ENCODE measurements at places on chromosomes 3 and 15.
A peak's percentile ranks its signal among the peaks of the same experiment; 100 is the strongest.

- H3K36me3 ChIP-seq, result no peaks in the 10 kb centered on the region
- no peak overlapping the region for H3K27ac ChIP-seq
- H3K4me1 ChIP-seq, result no peaks in the 10 kb centered on the region
- DNase-seq, result no peak
- no peaks in the 10 kb centered on the region for H3K27me3 ChIP-seq
- no peak overlapping the region for H3K4me3 ChIP-seq
Observed at GRCh38 chr3:105715372-105715771, 153.4 kb downstream of the CBLB start.

DNA sequence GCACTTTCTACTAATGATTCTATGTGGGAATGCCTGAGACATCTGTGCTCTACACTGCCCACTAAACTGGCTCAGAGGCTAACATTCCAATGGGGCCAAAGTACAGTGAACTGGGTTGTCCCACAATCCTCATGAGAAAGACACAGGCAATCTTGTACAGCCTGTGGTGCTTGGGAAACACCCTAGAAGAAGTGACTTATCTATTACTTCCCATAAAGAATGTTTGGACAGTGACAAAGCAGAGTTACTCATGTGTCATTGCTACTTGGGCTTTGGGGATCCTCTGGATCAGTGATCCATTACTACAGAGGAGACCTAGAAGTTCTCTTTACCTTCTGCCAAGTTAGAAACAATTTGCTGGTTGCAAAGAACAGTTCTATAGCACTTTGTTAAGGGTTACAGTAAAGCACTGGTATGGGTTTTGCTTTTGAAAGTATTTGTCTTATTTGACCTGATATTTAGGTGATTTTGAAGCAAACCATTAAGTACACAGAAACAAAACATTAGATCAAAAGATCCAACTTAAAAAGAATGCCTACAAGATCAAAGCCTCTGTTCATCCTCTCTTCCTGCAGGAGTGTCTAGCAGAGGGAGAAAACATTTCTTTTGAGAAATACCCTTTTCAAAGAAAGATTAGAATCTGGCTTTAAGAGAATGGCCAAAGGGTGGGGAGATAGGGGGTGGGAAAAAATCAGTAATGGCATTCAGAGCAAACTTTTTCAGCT is 75.8 kb downstream of the CTNNB1 start:
- H3K27ac ChIP-seq, result no peak overlapping the region
- H3K4me1 ChIP-seq, result no peaks in the 10 kb centered on the region
- H3K27me3 ChIP-seq, result no peaks in the 10 kb centered on the region
- H3K4me3 ChIP-seq, result no peak overlapping the region
- DNase-seq, result no peak

DNA sequence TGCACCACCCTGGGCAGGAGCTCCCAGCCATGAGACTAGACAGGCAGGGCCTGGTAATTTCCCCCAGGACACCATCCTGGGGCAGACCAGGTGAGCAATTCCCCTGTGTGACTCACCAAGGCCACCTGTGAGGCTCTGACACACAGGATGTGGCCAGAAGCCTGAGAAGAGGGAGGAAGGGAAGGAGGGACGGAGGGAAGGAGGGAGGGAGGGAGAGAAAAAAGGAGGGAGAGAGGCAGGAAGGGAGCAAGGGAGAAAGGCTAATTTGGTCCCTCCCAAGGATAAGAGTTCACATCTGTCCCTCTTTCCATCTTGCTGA is 25.9 kb downstream of the WNT7A start:
- no peak overlapping the region for H3K4me3 ChIP-seq
- no peak for DNase-seq
- H3K27me3 ChIP-seq, result no peaks in the 10 kb centered on the region
- H3K27ac ChIP-seq, result no peak overlapping the region

DNA sequence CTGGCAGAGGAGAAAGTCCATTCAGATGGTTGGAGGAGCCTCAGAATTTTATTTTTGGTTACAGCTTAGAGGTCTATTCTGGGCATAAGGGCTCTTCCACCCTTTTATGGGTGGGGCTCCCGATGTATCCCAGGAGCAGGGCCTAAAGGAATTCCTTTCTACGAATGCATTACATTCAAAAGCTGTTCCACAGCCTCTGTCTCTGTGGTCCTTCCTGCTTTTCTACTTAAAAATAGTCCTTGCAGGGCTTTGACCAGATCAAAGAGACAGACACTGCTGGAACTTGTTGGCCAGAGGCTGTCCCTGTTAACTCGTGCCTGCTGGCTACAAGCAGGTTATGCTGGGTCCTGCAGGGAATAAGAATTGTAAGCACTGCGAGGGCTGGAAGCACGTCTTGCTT is 14.4 kb upstream of the NOX5 start:
- no peaks in the 10 kb centered on the region for H3K36me3 ChIP-seq
- H3K4me3 ChIP-seq, result no peak overlapping the region
- no peak for DNase-seq
- H3K4me1 ChIP-seq, result no peaks in the 10 kb centered on the region
- no peaks in the 10 kb centered on the region for H3K27me3 ChIP-seq
- no peak overlapping the region for H3K27ac ChIP-seq

- H3K36me3 ChIP-seq, result no peaks in the 10 kb centered on the region
- no peak overlapping the region for H3K27ac ChIP-seq
Observed at GRCh38 chr15:56456229-56456628, 8.7 kb downstream of the MNS1 start.

GRCh38 chr3:64345371-64345770 is 120.1 kb upstream of the PRICKLE2 start:
- no peak overlapping the region for H3K4me3 ChIP-seq
- no peaks in the 10 kb centered on the region for H3K27me3 ChIP-seq
- no peaks in the 10 kb centered on the region for H3K4me1 ChIP-seq
- no peak for DNase-seq
- no peak overlapping the region for H3K27ac ChIP-seq

DNA sequence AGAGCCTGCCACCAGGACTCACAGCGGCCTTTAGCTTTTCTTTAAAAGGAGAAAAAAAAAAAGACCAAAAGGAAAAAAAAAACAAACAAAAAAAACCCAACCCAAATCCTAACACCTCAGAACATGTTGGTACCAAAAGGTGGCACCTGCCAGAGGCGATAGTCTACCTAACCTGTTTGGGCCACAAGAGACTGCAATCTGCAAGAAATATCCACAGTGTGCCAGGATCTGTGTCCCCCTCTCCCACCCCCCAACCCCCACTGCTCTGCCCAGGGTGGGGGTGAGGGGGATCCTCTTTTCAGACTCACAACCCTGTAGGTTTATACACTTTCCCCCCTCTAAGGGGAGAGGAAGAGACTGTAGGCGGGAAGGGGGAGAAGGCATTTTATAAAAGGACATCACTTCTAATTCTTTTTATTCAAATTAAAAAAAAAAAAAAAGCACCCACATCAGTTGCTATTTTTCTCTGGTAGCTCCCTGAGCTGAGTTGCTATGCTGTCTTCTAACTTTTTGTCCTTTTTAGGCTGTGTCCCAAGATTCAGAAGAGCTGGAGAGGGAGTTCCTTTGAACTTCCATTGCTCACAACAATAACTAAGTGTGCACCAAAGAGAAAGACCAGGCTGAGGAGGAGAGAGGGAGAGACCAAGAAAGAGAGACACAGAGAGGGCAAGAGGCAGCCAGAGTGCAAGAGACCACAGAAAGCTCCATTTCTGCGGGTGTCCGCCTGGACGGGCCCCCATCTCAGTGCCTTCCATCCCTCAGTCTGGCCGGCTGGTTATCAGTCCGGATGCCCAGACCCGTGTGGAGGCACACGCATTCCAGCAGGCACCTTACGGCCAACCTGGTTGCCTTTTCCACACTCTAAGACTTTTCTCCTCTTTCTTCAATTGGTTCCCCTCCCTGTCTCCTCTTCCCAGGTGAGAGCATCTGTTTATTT is 48.9 kb downstream of the TLE3 start:
- H3K4me3 ChIP-seq, result no peak overlapping the region
- H3K36me3 ChIP-seq, result peaks cover 66% of the 10 kb centered on the region
- DNase-seq, result no peak
- peaks cover 7% of the 10 kb centered on the region for H3K4me1 ChIP-seq
- H3K27ac ChIP-seq, result no peak overlapping the region

- H3K27ac ChIP-seq, result no peak overlapping the region
- no peaks in the 10 kb centered on the region for H3K4me1 ChIP-seq
Observed at GRCh38 chr15:101450403-101451265, 38.9 kb downstream of the PCSK6 start.

- no peak for DNase-seq
- peak overlapping the region; percentile 92 for H3K27ac ChIP-seq
- no peak overlapping the region for H3K4me3 ChIP-seq
- H3K27me3 ChIP-seq, result no peaks in the 10 kb centered on the region
- H3K4me1 ChIP-seq, result no peaks in the 10 kb centered on the region
- no peaks in the 10 kb centered on the region for H3K36me3 ChIP-seq
Observed at GRCh38 chr3:42079701-42080452, 11.3 kb upstream of the TRAK1 start.

DNA sequence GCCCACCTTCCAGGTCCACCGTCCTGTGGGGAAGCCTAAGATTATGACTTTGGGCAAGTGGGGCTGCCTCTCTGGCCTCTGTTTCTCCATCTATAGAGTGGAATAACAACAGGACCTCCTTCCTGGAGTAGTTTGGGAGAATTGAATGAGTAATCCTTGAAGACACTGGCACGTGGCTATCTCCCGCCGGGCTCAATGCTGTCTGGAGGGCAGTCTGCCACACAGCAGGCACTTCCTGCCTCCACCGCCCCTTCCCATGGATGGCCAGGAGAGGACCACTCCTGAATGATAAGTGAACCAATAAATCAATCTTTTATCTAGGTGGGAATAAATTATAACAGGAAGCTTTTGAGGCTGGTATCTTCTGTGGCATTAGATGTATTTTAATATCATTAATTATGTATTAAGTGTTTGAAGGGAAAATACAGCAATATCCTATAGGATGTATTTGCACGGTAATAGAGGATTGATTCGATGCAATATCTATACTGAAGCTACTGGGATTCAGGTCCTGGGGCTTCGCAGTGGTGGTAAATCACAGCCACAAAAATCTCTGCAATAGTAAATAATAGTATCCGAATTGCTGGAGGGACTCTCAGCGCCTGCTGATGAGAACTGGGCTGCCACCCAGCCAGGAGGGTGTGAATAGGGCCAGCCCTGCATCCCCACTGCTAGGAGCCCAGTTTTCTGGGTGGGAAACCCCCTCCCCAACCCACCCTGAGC is 15.9 kb downstream of the MEGF11 start:
- no peak overlapping the region for H3K27ac ChIP-seq
- no peak overlapping the region for H3K4me3 ChIP-seq
- no peaks in the 10 kb centered on the region for H3K4me1 ChIP-seq
- H3K36me3 ChIP-seq, result no peaks in the 10 kb centered on the region
- no peak for DNase-seq

DNA sequence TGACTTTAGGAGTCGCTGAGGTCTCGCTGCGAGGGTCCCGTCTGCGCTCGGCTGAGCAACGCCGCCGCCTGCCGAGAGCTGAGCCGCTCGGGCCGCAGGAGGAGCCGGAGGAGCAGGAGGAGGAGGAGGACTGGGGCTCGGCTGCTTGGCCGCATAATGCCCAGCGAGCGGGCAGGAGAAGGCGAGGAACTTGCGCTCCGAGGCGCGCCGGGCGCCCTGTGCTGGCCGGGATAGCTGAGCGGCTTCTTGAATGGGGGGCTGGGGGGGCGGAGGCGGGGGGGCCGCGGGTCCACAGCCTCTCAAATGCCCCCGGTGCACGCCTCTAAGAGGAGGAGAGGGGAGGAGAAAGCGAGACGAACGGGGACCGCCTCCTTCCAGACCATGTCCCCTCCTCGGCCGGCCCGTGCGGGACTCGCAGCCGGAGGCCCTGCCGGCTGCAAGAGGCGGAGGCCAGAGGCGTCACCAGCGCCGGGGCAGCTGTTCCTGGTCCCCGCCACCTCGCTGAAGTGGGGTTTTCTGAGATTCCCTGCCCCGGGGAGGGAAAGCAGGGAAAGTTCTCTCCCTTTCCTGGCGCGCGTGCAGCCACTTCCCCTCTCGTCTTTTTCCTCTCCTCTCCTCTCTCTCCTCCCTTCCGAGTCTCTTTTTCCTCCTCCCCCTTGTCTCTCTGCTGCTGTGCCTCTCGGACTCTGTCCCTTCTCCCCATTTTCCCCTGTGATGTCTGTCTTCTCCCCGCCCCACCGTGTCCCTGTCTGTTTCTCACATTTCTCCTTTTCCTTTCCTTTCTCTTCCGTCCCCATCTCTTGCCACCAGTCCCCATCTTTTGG is at the start of gene ADAMTS9:
Gene ADAMTS9, minus strand, starts transcription at position 220 of the 824 bp plus-strand sequence. CDS start 343 bp downstream, outside the sequence.
- H3K27ac ChIP-seq, result peak within 1 kb of the TSS; percentile 94
- DNase-seq, result peak; percentile 57
- H3K36me3 ChIP-seq, result no peaks in the 10 kb centered on the region

DNA sequence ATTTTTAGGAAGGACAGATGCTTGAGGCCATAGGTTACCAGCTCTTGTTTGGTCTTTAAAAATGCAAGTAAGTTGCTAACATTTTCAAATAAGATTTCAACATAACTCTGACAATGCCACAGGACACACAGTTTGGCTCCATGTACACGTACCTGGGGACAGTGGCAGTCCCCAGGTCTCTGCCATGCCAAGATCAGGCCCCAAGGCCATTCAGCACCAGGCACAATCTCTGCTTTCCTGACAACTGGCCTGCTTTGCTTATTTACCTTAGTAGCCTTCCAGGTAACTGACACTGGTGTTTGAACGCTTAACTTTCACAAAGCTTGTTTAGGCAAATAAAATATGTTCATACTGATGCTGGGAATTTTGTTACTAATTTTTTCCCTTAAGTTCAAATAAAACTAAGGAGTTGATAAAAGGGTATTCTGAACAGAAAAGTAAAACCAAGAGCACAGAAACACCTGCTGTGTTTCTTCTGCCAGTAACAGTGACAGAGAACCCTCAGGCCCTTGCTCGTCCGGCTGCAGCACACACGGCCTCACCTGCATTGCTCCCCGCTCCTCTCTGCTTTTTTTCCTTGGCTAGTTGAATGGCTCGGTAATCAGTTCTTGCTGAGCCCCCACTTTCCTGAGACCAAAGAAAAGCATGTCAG is 16.5 kb downstream of the ZXDC start:
- H3K4me1 ChIP-seq, result no peaks in the 10 kb centered on the region
- no peak overlapping the region for H3K4me3 ChIP-seq
- no peak overlapping the region for H3K27ac ChIP-seq
- peaks cover 5% of the 10 kb centered on the region for H3K36me3 ChIP-seq
- no peaks in the 10 kb centered on the region for H3K27me3 ChIP-seq
- no peak for DNase-seq

Data from tibial nerve (tissue), 4 donors.